Inflammatory macrophage (primary cell): ENCODE measurements at places on chromosomes 1 and 21.

DNA sequence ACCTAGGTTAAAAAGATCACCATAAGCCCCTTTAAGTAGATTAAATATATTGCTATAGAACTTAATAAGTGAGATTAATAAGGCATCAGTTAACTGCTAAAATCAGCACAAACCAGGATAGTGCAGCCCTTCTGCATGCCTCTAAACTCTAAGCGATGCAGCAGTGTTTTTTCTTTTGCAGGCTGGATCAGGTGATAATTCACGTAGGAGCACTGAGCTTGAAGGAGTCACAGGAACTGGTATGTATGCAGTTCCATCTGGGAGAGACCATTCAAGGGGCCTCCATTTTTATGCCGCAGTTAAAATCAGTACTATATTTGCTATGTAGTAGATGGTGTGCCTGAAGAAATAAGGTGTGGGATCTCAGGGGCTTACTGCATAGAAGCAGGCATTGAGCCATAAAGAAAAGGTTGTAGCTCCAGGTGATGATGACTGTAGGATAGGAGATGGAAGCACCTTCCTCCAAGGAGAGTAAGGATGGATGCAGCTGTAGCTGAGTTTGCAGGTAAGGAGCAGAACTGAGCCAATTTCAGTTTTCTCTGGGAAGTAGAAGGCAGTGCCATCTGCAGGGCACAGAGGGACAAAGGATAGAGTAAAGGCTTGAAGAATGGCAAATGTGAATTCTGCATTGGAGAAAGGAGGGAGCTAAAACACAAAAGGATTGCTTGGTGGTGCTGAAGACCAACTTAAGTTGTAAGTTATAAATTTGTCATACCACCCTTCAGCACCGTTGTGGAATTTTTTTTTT is 22.6 kb downstream of the NPL start:
- no peak for DNase-seq

- peak; percentile 75 for DNase-seq
These were observed 2.8 kb downstream of the CLDN19 start for GRCh38 chr1:42737257-42737656.

- peak; percentile 62 for DNase-seq
These were observed 15.7 kb downstream of the SPOCD1 start for GRCh38 chr1:31799895-31800673.

GRCh38 chr1:167522246-167522645 is 3.9 kb upstream of the CD247 start:
- no peak for DNase-seq

- no peak for DNase-seq
These were observed 61.5 kb downstream of the HSPG2 start for GRCh38 chr1:21875621-21876063.

GRCh38 chr1:225866061-225866837 is 15.9 kb downstream of the TMEM63A start:
- DNase-seq = peak; percentile 86

GRCh38 chr1:46173361-46173856 is 1.5 kb upstream of the TSPAN1 start:
- DNase-seq = no peak
